ENCODE measurements at places on chromosomes 6 and 20.

DNA sequence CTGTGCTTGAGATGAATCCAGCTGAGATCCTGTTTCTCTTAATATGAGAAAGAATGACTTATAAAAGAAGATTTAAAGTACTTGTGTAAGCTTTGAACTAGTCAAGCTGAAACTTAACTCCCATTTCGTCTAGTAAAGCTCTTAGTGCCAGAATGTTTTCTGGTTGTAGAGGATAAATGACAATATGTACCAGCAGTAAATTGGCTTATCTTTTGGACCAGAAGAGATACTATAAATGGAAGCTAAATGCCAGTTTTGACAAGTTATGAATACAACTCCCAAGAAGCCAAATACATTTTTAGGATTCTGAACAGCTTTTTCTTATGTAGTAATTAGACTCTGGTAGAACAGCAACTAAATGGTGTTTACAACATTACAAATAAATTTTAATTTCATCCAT lies 608.7 kb downstream of the EYS start:
- no peak for DNase-seq

GRCh38 chr6:44002067-44002592 lies 125.1 kb downstream of the MRPL14 start:
- DNase-seq = no peak

- DNase-seq = no peak
Measured at GRCh38 chr6:156982168-156982567, 205.0 kb downstream of the ARID1B start.

GRCh38 chr6:135798751-135799515 lies 52.6 kb upstream of the PDE7B start:
- DNase-seq = no peak

GRCh38 chr6:136115941-136116340 lies 134.2 kb downstream of the MTFR2 start:
- no peak for DNase-seq

- DNase-seq = no peak
Measured at GRCh38 chr6:15508441-15508871, 154.4 kb downstream of the DTNBP1 start.

DNA sequence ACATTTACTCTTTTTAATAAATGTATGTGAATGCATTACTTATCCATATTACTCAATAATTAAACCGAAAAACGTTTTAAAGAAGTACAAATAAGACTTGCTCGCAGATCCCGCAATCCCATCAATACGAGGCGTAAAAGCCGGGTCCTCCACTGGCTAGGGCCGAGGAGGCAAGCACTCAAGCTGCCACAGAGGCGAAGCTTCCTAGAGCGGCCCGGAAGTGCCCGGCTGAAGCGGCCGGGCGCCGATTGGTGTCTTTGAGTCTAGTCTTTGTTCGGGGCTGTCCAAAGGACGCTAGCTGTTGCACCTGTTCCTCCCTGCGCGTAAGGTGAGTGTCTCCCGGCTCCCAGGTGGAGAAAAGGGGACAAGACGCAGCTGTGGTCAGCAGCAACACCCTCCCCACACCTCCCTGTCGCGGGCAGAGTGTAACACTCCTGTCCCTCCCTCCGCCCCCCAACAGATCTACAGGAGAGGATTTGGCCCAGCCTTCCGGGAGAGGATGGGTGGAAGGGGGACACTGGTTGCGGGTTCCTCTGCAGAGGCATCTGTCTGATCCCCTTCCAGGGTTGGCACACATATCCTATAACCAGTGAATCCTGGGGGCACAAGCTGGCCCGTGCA lies at the start of gene ZSCAN16:
TSS of gene ZSCAN16 (plus strand) at position 260 of the 621 bp plus-strand sequence. CDS start 835 bp downstream, outside the sequence.
- DNase-seq = peak; percentile 70

DNA sequence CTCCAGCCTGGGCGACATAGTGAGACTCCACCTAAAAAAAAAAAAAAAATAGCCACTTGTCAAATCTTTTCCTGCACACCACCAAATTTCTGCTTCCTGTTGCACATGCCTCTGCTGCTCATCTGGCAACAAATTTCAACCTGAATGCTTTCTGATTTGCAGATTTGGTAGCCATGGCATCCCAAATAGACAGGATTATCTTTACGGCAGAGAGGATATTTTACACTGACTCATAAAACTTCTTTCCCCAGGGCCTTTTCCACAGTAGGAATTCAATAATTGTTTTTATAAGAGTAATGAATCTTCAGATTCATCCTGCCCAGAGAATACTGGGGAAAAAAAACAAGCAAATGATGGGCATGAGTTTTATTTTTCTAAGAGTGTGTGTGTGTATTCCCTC lies 264.6 kb downstream of the FRK start:
- DNase-seq = no peak

GRCh38 chr6:35356391-35356790 lies 14.0 kb downstream of the PPARD start:
- DNase-seq = no peak

GRCh38 chr6:119040229-119040628 lies 38.2 kb downstream of the FAM184A start:
- no peak for DNase-seq

DNA sequence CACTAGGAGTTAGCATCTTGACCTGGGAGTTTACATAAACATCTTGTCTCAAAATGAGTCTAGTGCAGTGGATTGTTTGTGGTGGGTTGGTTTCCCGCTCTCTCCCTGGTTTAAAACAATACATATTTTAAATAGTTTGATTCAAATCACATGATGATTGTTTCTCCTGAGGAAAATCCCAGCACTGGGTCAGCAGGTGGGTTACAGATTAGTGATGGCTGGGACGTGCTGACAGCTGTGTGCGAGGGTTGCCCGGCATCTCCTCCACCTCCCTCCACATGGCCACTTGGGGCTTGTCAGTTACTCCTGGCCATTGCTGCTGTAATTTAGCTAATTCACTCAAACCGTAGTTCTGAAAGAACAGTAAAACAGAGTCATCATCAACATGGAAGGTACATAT lies 306.4 kb upstream of the CITED2 start:
- no peak for DNase-seq

DNA sequence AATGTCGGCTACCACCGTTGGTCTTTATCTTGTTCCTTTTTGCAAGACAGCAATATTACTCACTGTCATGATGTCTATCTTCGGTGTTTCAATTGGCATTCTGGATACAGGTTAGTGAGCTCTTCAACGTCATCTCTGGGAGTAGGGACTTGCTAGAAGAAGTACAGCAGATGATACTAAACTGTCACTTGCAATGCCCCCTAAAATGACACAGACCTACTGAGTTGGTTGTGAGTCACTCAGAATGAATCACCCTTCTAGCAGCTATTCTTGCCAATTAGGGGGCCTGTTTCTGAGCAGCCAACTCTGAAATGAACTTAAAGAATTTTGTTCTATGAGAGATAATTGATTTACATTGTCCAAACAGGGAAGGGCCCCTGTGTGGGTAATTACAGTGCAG lies 176.5 kb downstream of the SLC16A10 start:
- no peak for DNase-seq

- DNase-seq = no peak
Measured at GRCh38 chr6:35425284-35425683, 26.9 kb upstream of the FANCE start.

GRCh38 chr20:46774236-46774635 lies 64.8 kb downstream of the SLC2A10 start:
- no peak for DNase-seq

- no peak for DNase-seq
Measured at GRCh38 chr20:50848846-50849673, 54.2 kb downstream of the BCAS4 start.

GRCh38 chr20:49384437-49385434 lies 97.7 kb downstream of the KCNB1 start:
- peak; percentile 4 for DNase-seq

GRCh38 chr6:139308936-139309603 lies 17.3 kb upstream of the TXLNB start:
- DNase-seq = no peak

- DNase-seq = no peak
Measured at GRCh38 chr6:17204533-17204932, 76.6 kb upstream of the RBM24 start.

DNA sequence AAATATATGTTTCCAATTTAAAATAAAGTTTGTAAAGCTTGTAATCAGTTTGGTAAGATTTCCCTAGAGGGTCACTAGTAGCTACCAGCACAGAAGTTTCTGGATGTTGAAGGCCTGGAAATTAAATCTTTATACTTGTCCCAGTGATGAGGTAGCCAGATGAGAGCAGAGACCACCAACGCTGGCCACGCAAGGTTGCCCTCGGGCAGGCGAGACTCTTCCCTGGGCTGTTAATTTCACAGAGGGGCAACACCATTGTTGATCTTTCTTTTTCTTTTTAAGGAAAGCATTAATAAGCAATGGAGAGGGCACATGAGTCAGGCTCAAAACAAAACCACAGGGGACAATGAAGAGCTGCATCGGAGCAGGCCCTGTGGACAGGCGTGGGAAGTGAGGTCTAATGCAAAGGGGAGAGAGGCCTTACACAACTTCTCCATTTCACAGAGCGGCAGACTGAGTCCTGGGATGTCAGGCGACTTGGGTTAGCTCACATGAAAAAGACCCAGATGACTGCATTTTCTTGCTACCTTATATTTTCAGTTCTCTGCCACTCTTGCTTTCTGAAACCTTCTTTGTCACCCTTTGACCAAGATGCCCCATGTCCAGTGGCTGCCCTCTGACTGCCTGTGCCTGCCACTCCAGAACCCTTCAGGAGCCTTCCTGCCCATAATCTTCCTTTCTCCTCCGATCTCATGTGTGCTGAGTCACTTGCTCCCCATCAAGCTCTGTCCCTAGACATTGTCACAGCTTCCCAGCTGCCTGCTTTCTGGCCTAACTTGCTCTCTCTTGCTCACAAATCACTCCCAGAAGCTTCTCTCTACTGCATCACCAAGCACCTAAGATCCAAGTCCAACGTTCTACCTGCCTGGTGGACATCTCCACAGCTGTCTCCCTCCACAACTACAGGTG lies 107.7 kb upstream of the CDYL start:
- DNase-seq = no peak

DNA sequence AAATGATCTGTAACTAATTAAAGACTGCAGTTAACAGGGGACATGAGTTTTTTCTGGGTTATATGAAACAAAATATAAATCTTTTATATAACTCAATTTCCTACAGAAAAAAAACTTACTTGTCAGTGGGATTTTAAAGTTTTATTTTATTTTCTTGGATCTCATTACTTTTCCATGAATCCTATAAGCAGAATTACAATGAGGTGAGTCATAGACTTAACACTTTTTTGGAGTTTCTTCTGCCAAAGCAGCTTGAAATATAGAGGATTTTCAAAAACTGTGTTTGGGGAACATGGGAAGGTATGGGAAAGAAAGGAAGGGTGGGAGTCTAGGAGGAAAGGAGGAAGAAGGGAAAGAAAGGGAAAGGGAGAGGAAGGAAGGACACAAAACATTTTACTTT lies 130.7 kb downstream of the AIG1 start:
- DNase-seq = no peak

- no peak for DNase-seq
Measured at GRCh38 chr6:44538807-44539201, 151.3 kb downstream of the CDC5L start.

- DNase-seq = no peak
Measured at GRCh38 chr6:53119349-53119748, 29.3 kb downstream of the GCM1 start.

GRCh38 chr20:12925210-12925755 lies 83.5 kb upstream of the SPTLC3 start:
- DNase-seq = no peak

DNA sequence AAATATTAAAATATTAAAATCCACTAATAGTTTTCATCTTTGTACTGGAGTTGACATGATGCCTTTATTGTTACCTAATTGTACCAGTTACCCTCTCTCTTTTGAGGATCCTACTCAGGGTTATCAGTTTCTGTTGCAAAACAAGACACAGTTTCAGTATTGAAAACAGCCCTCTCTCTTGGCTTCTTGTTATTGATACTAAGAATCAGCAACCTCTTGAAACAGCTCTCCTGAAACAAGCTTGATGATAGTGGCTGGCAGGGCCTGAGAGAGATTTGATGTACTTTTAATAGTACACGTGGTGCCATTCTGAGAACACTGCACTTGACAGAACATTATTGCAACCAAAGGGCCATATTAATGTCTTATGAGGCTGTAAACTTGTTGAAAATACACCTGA lies 64.9 kb upstream of the MEI4 start:
- DNase-seq = no peak

GRCh38 chr20:31851240-31851955 lies 6.0 kb upstream of the FOXS1 start:
- no peak for DNase-seq

DNA sequence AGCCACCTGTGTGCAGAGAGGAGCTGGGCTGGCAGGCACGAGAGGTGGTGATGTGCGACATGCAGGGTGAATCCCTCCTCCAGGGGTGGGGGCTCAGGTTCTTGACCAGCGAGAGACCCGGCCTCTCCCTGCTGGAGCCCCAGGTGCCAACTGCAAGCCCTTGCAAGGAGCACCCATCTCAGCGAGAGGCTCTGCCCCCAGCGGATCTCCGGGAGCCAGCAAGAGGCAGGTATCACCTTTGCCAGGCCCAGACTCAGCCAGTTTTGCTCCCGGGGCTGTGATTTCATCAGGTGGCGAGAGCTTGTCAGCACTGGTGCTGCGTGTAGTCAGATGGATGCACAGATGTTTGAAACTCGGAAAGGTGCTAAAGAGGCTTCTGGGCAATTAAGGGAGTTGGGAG lies 87.7 kb downstream of the TFAP2C start:
- no peak for DNase-seq

GRCh38 chr6:118660218-118660569 lies 8.8 kb upstream of the CEP85L start:
- DNase-seq = peak; percentile 82

DNA sequence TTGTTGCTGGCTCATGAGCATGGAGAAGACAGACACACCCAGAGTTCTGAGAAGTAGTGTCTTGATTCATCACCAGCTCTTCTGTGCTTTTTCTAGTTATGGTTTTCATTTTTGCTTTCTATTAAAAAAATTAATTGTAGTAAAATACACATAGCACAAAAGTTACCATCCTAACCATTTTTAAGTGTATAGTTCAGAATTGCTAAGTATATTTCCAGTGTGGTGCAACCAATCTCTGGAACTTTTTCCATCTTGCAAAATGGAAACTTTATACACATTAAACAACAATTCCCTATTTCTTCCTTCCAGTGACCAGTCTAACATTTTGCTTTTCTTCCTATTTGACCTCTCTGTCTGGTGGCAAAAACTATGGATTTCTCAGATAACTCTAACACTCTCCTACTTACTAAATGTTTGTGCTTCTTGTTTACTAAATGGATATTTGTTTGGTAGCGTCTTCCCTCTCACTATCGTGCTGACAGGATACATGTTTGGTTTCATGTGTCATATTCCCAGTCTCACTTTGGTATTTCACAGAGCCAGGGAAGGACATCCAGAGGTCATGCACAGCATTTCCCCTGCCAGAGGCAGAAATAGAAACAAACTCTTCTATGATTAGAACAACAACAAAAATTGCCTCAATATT lies 40.6 kb downstream of the TXLNB start:
- no peak for DNase-seq

DNA sequence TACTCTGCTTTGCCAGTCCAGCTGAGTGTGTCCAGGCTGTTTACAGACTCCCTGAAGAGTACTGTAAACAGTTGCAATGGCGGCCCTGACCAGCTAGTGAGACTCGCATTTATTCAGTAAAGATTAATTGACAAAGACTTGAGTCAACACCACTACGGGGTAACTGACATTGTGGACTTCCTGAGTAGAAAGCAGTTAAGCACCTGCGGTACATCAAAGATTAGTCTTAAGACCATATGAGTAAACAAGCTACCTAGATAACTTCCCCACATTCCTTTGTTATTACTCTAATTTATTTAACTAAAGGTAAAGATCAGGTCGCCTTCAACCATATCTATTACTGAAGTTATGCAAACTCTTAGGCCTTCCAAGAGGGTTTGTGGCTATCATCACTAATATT lies 12.6 kb downstream of the VPS52 start:
- no peak for DNase-seq

GRCh38 chr20:37311710-37312355 lies 22.4 kb downstream of the MANBAL start:
- no peak for DNase-seq
